ENCODE measurements at places on chromosomes 5 and 9.

DNA sequence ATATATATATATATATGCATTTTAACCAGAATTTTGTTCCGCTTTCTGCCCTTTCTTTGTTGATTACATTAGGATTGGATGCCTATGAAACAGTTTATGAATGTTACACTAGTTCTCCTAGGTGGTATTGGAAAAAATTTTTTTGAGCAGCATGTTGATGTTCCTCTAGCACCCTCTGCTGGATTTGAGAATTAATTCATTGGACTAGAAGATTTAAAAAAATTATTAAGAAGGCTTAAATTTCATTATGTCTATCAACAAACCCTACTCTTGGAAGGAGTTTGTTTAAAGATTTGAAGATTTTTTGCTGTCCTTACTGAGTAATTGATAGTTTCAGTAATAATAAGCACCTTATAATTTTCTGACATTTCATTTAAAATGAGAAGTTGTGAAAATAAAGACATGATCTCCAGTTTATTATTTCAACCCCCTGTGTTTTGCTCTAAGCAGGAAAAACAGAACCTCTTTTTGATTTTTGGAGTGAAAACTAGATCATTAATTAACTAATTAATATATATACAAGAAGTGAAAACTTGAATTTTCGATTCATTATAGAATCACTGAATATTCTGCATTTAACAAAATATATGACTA lies 89.6 kb downstream of the CCDC171 start:
- no peak for DNase-seq

- no peak for DNase-seq
These were observed 52.8 kb downstream of the SPATA31C2 start for GRCh38 chr9:88085476-88085875.

GRCh38 chr5:75622564-75622963 lies 11.3 kb downstream of the ANKDD1B start:
- no peak for DNase-seq

DNA sequence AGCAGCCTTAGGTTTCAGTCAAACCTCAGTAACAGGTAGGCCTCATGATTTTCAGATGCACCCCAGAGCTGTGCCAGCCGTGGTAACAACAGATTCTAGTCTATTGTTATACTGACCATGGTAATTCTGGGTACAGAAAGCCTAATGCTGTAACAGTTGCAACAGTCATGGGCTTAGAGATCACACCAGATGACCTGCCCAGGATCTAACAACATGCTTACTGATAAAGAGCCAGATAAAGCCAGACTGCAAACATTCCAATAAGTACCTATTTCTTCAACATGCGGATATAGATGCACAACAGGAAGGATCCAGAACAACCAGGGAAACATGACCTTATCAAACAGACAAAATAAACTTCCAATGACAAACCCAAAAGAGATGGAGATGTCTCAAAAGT lies 42.8 kb downstream of the CERT1 start:
- DNase-seq = no peak

DNA sequence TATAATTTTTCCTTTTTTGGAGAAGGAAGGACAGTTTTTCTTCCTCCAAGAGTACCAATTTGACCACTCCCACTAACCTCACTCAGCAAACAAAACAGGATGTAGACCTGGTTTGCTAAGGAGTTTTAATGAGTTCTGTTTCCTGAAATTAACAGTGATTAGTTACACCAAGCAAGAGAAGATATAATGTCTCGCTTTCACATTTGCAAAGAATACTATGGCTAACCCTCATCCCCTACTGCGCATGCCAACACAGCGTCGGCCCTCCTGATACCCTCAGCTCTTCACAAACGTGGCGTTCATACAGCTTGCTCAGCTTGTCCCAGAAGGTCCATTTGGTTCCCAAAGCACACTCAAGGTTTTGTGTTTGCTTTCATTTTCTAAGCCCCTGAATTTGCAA lies 41.9 kb upstream of the IPPK start:
- DNase-seq = no peak

DNA sequence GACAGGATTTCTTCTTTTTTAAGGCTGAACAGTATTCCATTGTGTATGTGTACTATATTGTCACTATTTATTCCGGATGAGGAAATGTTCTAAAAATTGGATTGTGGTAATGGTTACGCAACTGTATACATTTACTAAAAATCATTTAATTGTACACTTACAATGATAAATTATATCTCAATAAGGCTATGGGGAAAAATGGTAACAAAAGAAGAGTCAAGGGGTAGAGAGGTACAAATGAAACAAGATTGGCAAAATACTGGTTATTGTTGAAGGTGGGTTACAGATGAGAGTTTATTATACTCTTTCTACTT lies 62.3 kb upstream of the TNFAIP8 start:
- no peak for DNase-seq

- DNase-seq = no peak
These were observed 70.3 kb upstream of the LHFPL2 start for GRCh38 chr5:78718824-78719223.

- no peak for DNase-seq
These were observed 96.8 kb downstream of the RAPGEF6 start for GRCh38 chr5:131538177-131538593.

- no peak for DNase-seq
These were observed 1.3 kb downstream of the SEMA6A start for GRCh38 chr5:116573279-116573701.

GRCh38 chr9:133403766-133404453 lies 13.9 kb downstream of the REXO4 start:
- peak; percentile 33 for DNase-seq

DNA sequence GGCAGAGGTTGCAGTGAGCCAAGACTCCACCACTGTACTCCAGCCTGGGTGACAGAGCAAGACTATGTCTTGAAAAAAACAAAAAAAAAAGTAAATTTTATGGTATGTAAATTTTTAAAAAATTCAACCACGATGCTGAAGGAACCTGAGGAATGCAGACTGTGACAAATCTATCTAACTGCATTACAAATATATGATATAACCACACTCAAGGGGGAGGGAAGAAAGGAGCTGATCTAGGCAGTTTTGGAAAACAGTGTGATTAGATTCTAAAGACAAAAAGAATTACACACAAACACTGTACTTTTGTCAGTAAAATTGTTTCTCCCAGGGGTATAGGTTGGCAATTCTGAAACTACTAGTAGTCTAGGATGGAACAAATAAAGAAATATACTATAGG lies 17.0 kb downstream of the LARS1 start:
- no peak for DNase-seq

DNA sequence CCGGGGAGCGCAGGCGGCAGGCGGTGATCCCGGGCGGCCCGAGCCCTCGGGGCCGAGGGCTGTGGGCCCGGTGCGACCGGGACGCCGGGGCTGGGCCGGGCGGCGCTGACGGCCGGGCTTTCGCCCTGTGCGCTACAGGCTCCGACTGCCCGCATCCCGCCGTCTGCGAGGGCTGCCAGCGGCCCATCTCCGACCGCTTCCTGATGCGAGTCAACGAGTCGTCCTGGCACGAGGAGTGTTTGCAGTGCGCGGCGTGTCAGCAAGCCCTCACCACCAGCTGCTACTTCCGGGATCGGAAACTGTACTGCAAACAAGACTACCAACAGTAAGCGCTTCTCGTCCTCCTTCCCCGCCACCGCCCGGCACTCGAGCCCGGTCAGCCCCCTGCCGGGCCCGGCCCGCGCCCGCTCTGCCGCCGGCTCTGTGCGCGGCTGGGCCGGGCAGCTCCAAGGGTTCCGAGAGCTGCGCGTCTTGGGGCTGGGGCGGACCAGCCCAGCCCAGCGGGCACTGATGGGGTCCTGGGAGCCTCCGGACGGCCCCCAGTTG lies 1.6 kb downstream of the LMX1B start:
- DNase-seq = no peak

DNA sequence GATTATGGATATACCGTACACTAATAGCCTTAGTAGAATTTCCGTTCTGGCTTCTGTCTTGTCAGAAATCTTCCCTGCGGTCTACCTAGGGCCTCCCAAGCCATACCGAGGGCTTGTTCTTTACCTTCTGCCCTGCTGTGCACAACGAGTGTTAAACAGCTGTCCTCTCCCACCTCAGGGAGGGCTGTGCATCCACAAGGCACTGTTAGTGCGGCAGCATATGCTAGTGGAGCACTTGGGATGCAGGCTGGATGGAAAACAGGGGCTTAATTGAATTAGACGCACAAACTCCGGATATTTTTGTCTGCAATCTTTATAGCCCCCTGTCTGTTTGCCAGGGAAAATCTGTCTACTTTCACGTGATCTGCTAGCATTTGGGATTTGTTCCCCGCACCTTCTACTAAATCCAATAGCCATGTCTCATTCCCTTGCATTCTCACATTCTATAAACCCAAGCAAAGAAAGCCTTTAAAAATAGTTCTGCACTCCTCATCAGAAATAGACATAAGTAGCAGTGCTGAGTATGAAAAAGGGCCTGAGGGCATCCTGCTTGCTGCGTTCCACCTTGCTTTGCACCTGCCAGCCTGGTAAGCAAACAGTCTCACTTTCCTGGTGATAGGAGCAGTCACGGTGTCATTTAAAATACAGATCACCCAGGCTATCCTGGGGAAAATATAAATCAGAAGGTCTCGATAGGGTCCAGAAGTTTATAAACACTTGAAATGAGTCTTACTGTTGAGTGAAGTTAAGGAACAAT lies 382.6 kb downstream of the RASEF start:
- no peak for DNase-seq

GRCh38 chr9:128912270-128912853 lies 8.4 kb upstream of the PHYHD1 start:
- no peak for DNase-seq

All from stimulated activated CD8-positive, alpha-beta memory T cell treated with anti-CD3 and anti-CD28 coated beads, Interleukin-2, amount 100 ng/mL, for 1 hour (primary cell).